ENCODE measurements at places on chromosomes 3 and 15. TPM values are rescaled to one million over a fixed set of nuclear protein-coding genes. Genes with fewer than 3 reads are reported as not detected.

The CDCP1 gene
- 11.5 TPM for total RNA-seq

The DUSP7 gene
- 15.4 TPM for total RNA-seq

The TNFAIP8L3 gene
- total RNA-seq: 6.9 TPM

The TLR9 gene
- not detected for total RNA-seq

The TTLL13 gene
- 0.61 TPM for total RNA-seq

The VGLL3 gene
- 8.8 TPM for total RNA-seq

The COL8A1 gene
- total RNA-seq: not detected

The IL17RD gene
- total RNA-seq: 0.83 TPM

The IGDCC3 gene
- 0.20 TPM for total RNA-seq

The POLQ gene
- 6.3 TPM for total RNA-seq

The CFAP100 gene
- total RNA-seq: not detected

The ZNF385D gene
- not detected for total RNA-seq

The GDPGP1 gene
- 4.4 TPM for total RNA-seq

The LCTL gene
- total RNA-seq: not detected

The MRAS gene
- total RNA-seq: 12.2 TPM

The CCDC54 gene
- total RNA-seq: not detected

The SRGAP3 gene
- 0.77 TPM for total RNA-seq

The TGFBR2 gene
- total RNA-seq: 45.9 TPM

The IGSF11 gene
- total RNA-seq: 6.6 TPM

The MAP6D1 gene
- total RNA-seq: 5.7 TPM

The KCNAB1 gene
- total RNA-seq: not detected

The NTRK3 gene
- total RNA-seq: 21.7 TPM

The GOLGA6L2 gene
- not detected for total RNA-seq

The SLCO2A1 gene
- not detected for total RNA-seq

The KLHL18 gene
- total RNA-seq: 20.8 TPM

The LRRC28 gene
- total RNA-seq: 13.4 TPM

The ATP8B4 gene
- total RNA-seq: 1.1 TPM

The SERINC4 gene
- total RNA-seq: 0.10 TPM

Data from A549 treated with RU486 at 1 μM for 4 hours (cell line).